ENCODE measurements at places on chromosomes 2 and 18.

- peak; percentile 48 for DNase-seq
Observed at GRCh38 chr18:52694804-52695203, 354.8 kb downstream of the DCC start.

DNA sequence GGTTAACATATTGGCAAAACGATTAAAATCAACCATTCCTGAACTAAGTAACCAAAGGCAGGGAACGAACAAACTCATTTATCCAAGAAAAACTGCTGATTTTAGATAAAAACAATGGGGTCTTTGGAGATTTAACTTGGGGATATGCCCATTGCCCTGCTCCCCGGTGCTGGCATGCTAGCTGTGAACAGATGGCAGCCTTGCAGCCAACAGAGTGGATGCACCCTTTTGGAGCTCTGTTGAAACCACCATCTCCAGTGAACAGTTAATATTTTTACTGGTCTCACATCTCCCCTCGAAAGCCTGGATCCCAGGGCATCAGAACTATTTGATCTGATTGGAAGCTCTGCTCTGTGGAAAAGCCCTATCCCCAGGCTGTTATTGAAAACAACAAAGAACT, 303.1 kb downstream of the TGIF1 start:
- no peak for DNase-seq

- DNase-seq = no peak
Observed at GRCh38 chr18:53408271-53408670, 816.2 kb downstream of the MBD2 start.

DNA sequence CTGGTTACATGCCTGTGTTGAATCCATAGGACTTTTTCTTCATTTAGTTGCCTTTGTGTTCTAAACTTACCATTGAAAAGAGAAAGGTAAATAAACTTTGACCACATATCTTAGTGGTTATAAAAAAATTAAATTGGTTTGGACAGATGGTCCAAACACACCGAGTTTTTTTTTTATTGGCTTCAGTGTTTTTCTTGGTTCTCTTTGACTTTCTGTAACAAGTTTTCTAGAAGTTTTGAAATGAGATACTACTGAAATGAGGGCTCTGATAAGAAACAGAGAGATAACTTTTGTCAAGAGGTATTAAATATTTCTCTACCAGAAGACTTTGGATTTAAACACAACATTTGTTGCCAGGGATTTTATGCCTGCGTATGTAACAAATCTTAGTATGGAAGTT, 20.7 kb downstream of the SPTBN1 start:
- no peak for DNase-seq

DNA sequence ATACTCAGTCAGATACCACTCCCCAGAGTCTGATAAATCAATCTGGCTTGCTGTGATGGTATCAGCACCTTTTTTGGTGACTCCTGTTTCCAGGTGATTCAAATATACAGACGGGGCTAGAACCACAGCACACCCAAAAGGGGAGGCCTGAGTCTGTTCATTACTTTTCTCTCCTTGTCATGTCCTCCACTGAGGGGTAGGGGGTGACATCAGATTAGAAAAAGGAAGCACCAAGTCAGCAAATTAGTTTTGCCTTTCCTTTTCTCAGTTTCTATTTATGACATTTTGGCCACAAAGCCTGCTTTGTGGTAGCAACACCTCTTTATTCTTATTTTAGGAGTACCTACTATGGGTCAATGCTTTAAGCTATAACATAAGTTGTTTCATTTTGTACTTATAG, 127.4 kb downstream of the CCDC102B start:
- no peak for DNase-seq

- peak; percentile 24 for DNase-seq
Observed at GRCh38 chr2:109371481-109372170, 242.1 kb downstream of the SEPTIN10 start.
